ENCODE measurements at places on chromosomes 5 and 9.

GRCh38 chr5:90548069-90548593 lies 10.5 kb upstream of the ADGRV1 start:
- no peaks in the 10 kb centered on the region for H3K36me3 ChIP-seq
- H3K4me3 ChIP-seq, result no peak overlapping the region
- H3K27me3 ChIP-seq, result no peaks in the 10 kb centered on the region
- DNase-seq, result peak; percentile 81

DNA sequence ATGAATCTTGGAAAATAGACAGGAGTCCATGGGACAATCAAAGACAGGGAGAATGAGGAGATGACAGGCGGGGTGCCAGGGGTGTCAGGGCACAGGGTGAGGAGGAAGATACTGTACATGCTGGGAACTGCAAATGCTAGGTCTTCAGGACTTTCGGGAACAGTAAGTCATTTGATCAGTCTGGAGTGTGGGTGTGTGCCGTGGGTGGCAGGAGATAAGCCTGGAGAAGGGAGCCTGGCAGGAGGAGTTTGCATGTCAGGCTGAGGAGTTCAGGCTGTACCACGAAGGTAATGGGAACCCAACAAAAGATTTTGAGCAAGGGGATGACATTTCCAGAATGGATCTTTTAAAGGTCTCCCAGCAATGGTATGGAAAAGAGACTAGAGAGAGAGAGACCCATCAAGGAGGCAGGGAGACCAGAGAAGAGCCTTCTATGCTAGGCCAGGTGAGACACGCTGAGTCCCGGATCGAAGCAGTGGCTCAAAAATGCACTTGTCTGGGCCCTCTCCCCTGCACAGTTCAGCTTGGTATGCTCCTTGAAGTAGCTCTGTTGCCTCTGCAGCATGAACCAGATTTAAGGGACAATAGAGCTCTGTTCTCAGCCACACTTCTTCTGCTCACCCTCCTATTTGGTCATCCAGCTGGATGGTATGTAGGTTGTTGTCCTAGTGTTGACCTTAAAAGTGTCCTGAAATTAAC lies 77.0 kb upstream of the FER start:
- H3K27ac ChIP-seq, result no peak overlapping the region
- no peak overlapping the region for H3K4me3 ChIP-seq
- H3K4me1 ChIP-seq, result no peaks in the 10 kb centered on the region
- H3K27me3 ChIP-seq, result no peaks in the 10 kb centered on the region
- no peak for DNase-seq

- H3K4me1 ChIP-seq, result no peaks in the 10 kb centered on the region
- H3K27me3 ChIP-seq, result no peaks in the 10 kb centered on the region
- no peaks in the 10 kb centered on the region for H3K36me3 ChIP-seq
- H3K27ac ChIP-seq, result no peak overlapping the region
- no peak for DNase-seq
Observed at GRCh38 chr9:4883326-4883873, 90.7 kb downstream of the RCL1 start.

- H3K36me3 ChIP-seq, result no peaks in the 10 kb centered on the region
- no peaks in the 10 kb centered on the region for H3K4me1 ChIP-seq
- no peak overlapping the region for H3K4me3 ChIP-seq
- H3K27me3 ChIP-seq, result no peaks in the 10 kb centered on the region
Observed at GRCh38 chr5:2003690-2004365, 121.1 kb upstream of the IRX4 start.

DNA sequence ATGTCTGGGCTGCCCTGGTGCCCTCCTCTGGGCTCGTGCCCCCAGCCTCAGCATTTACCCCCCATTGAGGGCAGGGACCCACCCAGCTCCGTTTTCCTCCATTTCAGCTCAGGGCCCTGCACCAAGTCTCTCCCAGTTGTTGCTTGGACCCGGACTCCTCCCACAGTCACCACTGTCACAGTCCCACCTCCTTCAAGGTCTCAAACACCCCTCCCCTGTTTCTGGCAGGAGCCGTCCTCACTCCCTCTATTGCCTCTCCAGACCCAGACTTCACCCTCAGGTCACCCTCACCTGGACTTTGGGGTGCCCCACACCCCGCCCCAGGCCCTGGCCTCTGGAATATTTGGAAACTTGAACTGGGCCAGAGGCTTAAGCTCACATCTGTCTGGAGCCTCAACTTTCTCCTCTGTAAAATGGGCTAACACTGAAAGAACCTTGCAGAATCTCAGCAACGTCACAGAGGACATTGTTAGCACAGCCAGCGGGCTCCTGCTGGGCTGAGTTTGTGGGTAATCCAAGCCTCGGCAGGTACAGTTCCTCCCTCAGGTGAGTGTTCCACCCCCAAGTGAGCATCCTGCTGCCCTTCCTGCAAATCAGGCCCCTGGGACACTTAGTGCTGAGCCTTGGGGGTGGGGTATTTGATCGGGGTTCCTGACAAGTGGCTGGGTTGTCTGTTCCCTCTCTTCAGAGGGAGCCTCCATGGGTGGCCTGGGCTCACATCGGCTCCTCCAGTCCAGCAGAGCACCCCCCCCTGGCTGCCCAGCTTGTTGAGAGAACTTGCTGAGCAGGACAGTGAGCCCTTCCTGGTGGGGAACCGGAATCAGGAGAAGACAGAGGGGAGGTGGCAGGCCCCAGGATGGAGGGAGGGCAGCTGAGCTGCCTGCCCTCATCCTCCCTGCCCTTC lies 130.1 kb downstream of the C9orf50 start:
- H3K4me3 ChIP-seq, result peak overlapping the region; percentile 53
- H3K27me3 ChIP-seq, result no peaks in the 10 kb centered on the region
- peaks cover 9% of the 10 kb centered on the region for H3K36me3 ChIP-seq

- H3K27me3 ChIP-seq, result no peaks in the 10 kb centered on the region
- no peaks in the 10 kb centered on the region for H3K4me1 ChIP-seq
- H3K4me3 ChIP-seq, result no peak overlapping the region
- H3K36me3 ChIP-seq, result no peaks in the 10 kb centered on the region
- H3K27ac ChIP-seq, result no peak overlapping the region
- DNase-seq, result no peak
Observed at GRCh38 chr5:110969502-110969901, 102.0 kb upstream of the TSLP start.

- H3K27me3 ChIP-seq, result no peaks in the 10 kb centered on the region
- no peak for DNase-seq
Observed at GRCh38 chr5:95924720-95925377, 36.8 kb downstream of the ELL2 start.

DNA sequence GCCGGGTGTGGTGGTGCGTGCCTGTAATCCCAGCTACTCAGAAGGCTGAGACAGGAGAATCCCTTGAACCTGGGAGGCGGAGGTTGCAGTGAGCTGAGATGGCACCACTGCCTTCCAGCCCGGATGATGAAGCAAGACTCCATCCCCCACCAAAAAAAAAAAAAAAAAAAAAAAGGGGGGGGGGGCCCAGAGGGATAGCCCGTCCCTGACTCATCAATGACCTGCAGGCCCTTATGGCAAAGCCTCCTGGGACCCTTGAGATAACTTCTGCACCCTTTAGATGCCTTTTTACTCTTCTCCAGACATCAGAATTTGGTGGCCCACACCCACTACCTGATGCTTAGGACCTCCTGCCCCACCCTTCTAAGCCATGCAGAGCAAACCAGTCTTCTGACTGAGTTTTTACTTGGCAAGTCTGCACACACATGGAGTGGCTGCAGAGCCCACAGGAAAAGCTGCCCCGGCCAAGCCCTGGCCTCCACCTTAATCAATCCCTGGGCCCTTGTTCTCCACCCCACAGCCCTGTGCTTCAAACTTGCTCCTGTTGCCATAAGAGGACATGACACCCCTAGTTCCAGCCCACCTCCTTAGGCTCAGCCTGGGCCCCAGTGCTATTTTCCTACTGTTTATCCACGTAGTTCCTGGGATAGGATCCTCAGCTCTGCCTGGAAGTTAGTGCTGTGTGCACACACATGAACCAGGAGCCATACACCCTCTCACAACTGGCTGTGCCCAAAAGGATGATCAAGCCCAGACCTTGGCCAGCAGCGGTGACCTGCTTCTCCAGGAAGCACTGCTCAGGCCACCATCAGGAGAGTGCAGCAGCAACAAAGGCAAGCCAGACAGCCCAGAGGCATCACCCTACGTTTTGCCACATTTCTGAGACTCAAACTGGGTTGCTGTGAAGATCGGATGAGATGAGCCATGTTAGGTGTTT lies 5.1 kb downstream of the MGAT1 start:
- no peak overlapping the region for H3K4me3 ChIP-seq
- no peak for DNase-seq
- H3K27me3 ChIP-seq, result no peaks in the 10 kb centered on the region
- H3K4me1 ChIP-seq, result peaks cover 73% of the 10 kb centered on the region
- no peak overlapping the region for H3K27ac ChIP-seq

- peaks cover 88% of the 10 kb centered on the region for H3K4me1 ChIP-seq
- no peaks in the 10 kb centered on the region for H3K27me3 ChIP-seq
- peaks cover 9% of the 10 kb centered on the region for H3K36me3 ChIP-seq
- no peak for DNase-seq
Observed at GRCh38 chr9:124269556-124269955, 11.8 kb downstream of the NEK6 start.

Data from upper lobe of right lung (tissue), 1 donor.